ENCODE measurements at places on chromosomes 4 and X.

GRCh38 chr4:159871141-159871540, 768.3 kb downstream of the RAPGEF2 start:
- DNase-seq, result no peak

- peak; percentile 62 for DNase-seq
Measured at GRCh38 chrX:56726605-56727004, 2.4 kb upstream of the NBDY start.

GRCh38 chrX:48540480-48540879, 966 bp downstream of the TBC1D25 start:
- no peak for DNase-seq

GRCh38 chrX:136752796-136753195, 27.9 kb downstream of the ARHGEF6 start:
- no peak for DNase-seq

DNA sequence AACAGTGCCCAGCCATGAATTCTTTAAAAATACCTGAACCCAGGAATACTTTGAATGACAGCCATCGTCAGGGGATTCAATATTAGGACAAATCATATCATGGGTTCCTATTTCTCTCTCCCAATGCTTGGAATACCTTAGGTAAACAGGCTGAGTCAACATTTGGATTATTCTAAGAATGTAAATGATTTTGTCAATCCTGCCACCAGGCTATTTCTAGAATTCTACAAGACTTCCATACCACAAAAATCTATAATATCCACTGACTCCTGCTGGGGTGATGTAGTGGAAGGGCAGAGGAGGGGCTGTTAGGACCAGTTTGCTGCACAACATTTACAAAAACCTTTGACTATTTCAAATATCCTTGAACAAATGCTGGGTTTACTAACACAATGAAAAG, 65.2 kb downstream of the IGFBP7 start:
- DNase-seq, result no peak

DNA sequence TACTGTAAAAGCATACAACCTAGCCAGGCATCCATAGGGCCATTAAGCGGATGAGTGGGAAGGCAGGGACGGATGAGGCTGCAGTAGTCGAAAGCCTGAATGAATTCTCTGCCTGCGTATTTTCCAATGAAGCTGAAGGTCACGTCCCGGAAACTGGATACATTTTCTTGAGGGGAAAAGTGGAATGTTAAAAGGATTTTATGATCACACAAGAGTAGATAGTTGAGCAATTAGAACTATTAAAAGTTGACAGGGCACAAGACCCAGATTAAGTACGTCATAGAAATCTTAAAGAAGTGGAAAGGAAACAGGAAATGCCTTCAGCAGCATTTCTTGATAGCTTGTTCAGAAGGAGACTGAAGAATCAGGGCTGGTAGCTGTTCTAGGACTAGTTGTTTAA, 98.3 kb upstream of the CXXC4 start:
- no peak for DNase-seq

DNA sequence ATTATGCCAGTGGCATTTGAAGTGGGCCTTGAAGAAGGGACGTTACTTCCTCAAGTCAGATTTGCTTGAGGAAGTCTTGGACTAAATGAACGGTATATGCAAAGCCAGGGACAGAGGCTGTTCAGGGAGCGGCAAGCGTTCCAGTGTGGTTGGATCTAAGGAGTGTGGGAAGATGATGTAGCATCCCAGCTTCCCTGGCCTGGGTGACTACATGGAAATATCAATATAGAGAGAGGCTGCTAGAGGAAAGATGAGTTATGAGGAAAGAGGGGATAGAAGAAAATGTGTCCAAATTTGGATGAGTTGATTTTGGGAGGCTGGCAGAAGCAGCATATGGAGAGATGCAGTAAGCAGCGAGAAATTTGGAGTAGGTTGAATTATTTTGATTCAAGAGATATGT, 432.5 kb upstream of the TENM3 start:
- no peak for DNase-seq

DNA sequence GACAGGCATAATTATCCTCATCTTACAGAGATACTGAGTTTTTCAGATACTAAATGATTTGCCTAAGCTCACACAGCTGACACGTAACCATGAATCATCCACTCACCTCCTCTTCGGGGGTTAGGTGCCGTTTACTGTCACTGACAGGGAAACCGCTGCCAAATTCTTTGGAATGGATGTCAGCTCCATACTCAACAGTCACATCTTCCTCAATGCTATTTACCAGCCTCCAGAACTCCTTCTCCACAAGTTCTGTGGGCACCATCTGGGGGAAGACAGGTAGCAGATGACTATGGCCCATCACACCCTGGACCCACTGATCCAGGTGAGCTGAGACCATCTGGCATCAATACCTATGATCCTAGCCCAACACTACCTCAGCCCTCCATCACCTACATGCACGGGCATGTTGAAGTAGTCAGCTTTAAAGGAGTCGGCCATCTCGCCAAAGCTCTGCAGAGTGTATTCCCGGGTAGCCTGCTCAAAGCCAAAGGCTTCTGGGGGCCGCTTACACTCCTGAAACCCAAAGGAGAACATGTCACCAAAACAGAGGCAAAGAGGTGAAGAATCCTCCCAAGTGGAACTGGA, 13.5 kb downstream of the KDM5C start:
- no peak for DNase-seq

GRCh38 chr4:54513204-54513603, 144.6 kb upstream of the KIT start:
- no peak for DNase-seq

DNA sequence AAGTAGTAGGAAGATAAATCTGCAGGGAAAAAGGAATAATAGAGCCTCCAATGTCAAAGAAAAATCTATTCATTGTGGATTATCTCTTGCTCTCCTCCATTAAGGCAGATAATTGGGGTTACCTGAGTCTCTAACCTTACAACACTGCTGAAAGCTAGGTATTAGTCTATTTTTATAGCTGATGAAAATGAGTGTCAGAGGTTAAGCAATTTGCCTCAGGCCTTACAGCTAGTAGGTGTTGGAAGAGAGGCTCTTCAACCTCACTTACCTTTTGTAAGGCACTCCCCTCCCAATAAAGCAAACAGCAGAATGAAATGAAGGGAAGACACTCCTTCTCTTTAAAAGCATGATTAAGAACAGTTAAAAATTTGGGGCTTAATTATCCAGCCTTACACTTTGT, 45.4 kb upstream of the GAB1 start:
- no peak for DNase-seq

DNA sequence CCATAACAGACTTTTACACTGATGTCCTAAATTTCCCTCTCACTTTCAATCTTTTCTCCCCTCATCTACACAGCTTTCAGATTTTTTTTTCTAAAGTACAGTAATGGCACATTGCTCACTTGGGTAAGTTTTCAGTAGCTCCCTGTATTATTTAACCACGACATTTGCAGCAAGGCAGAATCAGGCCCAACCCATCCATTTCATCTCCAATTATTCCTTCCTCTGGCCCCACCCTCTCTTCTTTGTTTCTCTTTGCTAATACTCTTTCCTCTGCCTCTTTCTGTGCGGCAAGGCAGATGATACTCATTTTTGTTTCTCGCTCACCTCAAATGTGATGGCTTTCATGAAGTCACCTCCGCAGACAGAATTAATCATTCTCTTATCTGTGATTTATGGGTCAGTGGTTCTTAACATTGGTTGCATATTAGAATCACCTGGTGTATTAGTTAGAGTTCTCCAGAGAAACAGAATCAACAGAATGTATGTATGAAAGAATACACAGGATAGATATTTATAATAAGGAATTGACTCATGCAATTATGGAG, 43.4 kb upstream of the GATB start:
- DNase-seq, result no peak

DNA sequence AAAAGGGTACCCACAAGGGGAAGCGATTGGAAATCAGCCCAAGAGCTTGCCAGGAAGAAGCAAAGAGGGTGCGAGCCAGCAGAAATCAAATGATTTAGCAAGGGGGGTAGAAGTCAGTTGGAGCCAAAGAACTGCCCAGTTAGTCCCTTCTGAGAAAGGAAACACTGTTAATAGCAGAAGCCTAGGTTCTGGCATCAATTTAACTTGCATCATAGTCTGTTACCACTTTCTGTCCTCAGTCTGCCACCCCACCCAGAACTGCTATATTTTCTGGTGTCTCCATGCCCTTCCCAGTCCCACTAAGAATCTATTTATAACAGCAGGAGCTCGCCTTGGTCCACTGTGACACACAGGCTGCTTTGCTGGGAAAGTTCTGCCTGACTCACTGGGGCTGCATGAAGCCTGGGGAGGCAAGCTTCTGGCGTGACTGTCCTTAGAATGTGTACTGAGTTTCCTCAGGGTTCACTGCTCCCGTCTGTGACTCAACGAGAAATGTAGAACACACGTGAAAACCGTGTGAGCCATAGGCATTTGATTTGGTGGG, 157.8 kb upstream of the TTC29 start:
- DNase-seq, result no peak

DNA sequence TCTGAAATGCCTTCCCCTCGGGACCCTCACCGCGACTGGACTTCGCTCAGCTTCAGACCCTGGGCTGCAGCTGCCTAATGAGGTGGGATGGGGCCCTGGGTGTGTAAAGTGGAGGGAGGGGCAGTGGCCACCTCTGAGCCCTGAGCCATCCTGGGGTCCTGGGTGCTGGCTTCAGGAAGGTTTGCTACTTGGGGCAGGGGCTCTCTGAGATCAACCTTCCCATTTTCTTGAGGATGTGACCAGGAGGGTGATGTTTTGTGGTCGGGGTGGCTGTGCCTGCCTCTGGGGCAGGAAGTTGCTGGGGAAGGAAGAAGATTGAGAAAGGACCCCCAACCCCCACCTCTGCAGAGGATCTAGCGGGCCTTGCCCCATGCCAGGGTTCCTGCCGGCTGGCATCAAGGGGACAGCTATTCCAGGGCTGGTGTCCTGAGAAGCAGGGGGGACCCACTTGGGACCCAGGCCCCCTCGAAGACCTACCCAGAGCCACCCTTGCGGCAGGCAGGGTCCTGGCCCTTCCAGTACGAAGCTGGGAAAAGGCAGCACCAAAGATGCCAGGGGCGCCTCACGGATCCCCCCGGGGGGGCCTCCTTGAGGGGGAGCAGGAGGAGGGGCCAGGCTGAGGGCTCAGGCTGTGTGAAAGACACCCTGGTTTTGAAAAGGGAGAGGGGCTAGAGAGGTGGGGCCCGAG, 6.5 kb downstream of the SH3BP2 start:
- no peak for DNase-seq

DNA sequence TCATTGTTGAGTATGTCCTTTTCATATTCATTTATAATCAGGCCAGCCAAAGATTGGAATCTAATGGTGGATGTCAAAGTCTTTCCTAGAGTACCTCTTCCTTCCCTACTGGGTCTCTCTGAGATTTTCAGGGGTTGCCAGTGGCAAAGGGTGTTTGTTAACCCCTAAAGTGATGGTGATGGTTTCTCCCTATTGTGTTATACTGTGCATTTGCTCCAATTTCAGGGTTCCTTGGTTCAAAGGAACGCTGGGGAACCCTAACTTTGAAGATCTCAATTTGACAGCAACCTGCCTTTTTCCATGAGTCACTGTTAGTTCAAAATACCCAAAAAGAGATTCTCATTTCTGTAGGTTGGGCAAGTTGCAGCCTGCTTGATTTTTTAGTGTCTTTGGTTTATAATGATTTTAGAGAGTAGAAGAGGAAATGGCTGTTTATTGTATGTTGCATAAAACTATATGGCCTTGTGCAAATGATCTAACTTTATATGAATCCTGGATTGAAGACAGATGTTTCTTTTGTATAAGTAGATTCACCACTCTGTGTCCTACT, 23.0 kb downstream of the GAB1 start:
- DNase-seq, result no peak

DNA sequence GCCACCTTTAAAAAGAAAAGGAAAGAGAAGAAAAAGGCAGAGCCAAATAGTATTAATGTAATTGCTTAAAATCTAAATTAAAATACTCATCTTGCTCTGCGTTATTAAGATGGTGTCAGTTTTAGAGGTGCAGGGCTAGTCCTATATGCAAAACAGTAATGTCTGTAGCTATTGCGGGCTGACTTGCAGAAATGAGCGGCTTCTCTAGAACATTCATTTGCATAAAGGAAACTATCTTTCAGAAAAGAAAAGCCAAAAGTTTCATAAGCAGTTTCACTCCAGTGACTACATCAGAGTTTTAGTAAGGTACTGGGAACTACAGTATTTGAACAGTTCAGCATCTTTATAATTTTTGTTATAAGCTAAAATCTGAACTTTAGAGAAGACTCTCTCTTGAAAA, 6.0 kb downstream of the SMAD1 start:
- peak; percentile 87 for DNase-seq

DNA sequence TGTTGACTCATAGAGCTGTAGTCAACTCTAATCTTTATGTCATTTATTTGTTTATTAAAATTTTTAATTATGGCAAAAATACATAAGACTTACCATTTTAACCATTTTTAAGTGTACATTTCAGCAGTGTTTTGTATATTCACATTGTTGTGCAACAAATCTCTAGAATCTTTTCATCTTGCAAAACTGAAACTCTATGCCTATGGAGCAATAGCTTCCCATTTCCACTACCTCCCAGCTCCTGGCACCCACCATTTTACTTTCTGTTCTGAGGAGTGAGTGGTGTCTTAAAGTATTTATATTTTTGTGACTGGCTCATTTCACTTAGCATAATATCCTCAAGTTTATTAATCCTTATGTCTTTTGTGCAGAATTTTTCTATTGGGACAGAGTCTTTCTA, 181.0 kb downstream of the GPAT3 start:
- no peak for DNase-seq

GRCh38 chrX:101460669-101461068, 24.6 kb upstream of the ARMCX4 start:
- DNase-seq, result no peak

DNA sequence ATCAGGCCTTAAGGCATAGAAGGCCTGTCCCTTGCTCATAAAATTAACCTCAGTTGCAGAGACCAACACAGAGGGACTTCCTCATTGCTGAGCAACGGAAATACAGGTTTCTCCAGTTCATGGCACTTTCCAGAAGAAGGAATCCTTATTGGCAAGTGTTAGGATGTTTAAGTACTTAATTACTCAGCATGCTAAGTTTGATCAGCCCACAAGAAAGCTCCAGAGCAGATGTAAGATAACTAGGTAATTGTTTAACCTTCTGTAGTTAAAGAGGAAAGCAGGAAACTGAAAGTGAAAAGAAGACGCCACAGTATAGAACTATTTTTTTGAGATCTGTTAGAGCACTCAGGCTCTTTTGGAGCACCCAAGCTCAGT, 33.5 kb downstream of the SMS start:
- DNase-seq, result no peak

GRCh38 chr4:10671366-10671765, 13.2 kb downstream of the CLNK start:
- DNase-seq, result peak; percentile 68

DNA sequence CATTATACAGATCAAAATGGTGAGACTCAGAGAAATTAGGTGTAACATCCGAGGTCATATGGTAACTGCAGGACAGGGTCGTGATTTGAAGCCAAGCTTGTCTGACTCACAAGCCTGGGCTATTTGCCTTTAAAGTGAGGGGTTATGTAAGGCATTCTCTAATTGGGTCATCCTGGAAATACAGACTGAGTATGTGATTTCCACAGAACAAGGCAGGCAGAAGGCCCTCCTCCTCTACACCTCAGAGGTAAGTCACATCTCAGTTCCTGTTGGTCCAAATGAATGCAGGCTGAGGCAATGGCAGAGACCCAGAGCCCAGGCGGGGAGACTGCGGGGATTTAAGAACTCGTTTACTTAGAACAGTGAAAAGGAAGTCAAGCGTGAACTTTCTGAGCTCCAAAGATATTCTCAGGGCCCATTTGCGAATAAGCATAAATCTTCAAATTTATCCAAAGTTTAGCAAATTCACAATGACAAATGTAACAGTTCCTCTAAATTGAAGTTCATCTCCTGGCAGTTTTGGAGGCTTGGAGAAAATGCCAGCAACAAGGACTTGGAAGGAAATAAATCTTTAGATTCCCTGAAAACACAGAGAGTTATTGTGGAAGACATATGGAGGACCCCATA, 153.3 kb downstream of the LDB2 start:
- no peak for DNase-seq

GRCh38 chr4:23911675-23912455, 22.0 kb upstream of the PPARGC1A start:
- no peak for DNase-seq
